Esophagus squamous epithelium (tissue), 5 donors: ENCODE measurements at places on chromosomes 13 and 19.

GRCh38 chr13:27772651-27773425 is 19.4 kb upstream of the GSX1 start:
- DNase-seq: no peak

- no peak for DNase-seq
These were observed 90.6 kb downstream of the KL start for GRCh38 chr13:33106656-33107360.

DNA sequence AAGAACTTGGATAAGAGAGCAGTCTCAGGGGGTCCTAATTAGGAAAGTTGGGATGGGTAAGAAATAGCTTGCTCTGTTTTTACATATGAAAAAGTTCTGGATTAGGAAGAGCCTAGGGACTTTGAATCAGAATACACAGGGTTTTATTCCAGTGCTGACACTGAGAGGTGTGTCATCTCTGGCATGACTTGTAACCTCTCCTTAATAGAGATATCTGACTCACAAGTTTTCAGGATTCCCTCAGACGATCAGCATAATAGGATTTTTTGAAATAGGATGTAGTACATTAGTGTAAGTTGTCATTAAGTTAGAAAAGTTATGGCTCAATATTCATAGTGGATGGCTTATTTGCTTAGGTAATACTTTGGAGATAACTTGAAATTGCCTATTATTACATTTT is 555.2 kb upstream of the MIR17HG start:
- DNase-seq: no peak

DNA sequence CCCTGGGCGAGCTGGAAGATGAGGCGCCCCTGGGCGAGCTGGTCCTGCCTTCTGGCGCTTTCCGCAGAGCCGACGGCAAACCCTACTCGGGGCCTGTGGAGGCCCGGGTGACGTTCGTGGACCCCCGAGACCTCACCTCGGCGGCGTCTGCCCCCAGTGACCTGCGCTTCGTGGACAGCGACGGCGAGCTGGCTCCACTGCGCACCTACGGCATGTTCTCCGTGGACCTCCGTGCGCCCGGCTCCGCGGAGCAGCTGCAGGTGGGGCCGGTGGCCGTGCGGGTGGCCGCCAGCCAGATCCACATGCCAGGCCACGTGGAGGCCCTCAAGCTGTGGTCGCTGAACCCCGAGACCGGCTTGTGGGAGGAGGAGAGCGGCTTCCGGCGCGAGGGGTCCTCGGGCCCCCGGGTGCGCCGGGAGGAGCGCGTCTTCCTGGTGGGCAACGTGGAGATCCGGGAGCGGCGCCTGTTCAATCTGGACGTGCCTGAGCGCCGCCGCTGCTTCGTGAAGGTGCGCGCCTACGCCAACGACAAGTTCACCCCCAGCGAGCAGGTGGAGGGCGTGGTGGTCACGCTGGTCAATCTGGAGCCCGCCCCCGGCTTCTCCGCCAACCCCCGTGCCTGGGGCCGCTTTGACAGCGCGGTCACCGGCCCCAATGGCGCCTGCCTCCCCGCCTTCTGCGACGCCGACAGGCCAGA is 6.3 kb downstream of the CILP2 start:
- no peak for DNase-seq

DNA sequence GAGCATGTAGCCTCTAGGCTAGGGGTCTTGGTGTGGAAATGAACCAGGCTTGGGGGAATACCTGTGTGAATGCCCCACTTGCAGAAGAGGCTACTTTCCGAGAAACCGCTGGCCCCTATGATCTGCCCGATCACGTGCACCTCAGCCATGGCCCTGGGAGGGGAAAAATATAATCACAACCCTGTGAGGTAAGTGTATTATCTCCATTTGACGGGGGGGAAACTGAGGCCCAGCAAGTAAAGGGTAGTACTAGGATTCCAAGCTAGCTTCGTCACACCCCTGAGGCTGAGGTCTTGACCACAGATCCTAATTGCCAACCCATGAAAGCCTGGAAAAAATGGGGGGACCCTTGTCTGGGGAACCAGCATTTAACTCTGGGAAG is 587 bp downstream of the B9D2 start:
- DNase-seq: no peak

- no peak for DNase-seq
These were observed 35.6 kb upstream of the ZNF507 start for GRCh38 chr19:32309711-32310390.

- no peak for DNase-seq
These were observed 149.3 kb downstream of the RGCC start for GRCh38 chr13:41606646-41607045.

DNA sequence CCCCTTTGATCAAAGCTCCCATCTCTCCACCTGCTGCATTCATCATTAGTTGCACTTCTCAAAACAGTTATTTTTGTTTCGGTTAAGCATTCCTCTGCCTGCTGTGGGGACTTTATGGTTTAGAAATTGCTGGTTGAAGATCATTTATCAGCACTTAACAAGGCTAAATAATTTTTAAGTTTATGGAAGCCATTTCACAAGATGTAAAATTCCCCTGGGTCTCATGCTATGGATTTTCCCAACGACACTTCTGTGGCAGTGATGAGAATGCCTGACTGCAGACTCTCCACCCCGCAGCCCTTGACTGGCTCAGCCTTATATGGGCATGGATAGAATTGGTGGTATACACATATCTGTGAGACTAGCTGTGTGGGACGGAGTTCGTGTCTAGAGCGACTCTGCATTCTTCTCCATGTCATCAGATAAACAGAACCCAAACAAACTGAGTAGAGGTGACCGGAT is 52.8 kb downstream of the COL4A2 start:
- DNase-seq: no peak

DNA sequence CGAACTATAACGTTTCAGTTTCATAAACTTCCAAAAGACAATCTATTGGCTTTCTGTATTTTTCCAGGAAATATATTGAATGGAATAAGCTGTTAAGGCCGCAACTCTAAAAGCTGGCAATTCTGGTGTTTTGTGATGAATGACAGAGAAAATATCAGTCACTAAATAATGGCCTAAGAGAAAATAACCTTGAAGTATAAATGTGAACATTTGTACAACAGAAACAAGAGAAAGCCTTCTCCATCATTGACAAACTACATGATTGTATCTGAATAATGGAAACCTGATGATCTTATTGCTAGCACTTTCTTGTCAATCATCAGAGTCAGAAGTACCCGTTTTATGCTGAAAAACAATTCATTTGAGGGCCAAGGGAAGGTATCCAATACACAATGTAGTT is 134.3 kb downstream of the TRPC4 start:
- DNase-seq: no peak

GRCh38 chr13:50126993-50127725 is 111.9 kb downstream of the KCNRG start:
- no peak for DNase-seq

DNA sequence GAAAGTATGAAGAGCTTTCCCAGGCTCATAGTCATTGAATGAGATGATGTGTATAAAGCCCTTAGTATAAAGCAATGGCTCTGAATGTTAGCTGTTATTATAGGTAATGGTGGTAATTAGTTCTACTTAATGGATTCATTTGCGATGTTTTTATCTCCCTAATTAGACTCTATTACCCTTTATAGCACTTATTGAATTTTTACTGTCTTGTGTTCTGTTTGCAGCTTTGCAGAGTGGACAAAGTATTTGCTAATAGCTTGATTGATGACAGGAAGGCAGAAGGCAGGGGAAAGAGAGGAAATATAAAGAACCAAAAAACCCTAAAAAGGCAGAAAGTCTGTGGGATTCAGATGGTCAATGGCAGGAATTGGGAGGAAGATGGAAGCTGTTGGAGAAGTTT is 524.4 kb upstream of the SPRY2 start:
- DNase-seq: no peak

DNA sequence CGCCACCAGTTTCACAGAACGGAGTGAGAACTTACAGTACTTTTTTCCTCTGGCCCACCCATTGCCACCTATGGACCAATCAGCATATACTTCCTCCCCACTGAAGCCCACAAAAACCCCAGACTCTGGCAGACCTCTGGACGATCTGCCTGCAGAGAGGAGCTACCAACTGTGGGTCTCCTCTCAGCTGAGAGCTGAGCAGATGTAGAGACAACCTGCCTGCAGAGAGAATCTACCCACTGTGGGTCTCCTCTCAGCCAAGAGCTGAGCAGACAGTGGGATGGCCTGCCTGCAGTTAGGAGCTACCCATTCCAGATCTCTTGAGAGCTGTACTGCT is 69.7 kb downstream of the PIBF1 start:
- DNase-seq: no peak

DNA sequence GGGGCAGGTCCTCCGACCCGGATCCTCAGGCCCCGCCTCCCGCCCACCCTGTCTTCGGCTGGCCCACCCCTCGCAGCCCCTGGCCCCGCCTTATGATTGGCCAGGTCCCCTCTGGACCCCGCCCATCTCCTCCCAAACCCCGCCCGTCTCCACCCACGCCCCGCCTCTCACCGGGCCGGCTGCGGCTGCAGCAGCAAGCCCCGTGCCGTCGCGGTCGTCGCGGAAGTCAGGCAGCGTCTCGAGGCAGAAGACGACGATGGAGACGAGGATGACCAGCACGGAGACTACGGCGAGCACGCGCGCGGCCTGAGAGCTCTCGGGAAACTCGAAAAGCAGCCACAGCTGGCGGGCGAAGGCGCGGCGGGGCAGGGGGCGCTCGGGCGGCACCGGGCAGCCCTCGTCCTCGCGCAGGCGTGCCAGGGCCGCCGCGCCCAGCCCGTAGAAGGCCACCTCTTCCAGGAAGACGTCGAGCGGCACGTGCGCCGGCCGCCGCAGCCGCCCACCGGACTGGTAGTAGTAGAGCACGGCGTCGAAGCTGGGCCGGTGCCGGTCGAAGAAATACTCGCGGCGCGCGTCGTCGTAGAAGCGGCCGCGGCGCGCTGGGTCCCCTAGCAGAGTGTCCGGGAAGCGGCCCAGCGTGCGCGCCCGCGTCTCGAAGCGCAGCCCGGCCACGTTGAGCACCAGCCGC is 495 bp downstream of the KCNA7 start:
- DNase-seq: no peak

- no peak for DNase-seq
These were observed 897 bp downstream of the GPR4 start for GRCh38 chr19:45601115-45601514.

GRCh38 chr19:55097864-55098715 is 19.3 kb downstream of the PPP1R12C start:
- DNase-seq: no peak

DNA sequence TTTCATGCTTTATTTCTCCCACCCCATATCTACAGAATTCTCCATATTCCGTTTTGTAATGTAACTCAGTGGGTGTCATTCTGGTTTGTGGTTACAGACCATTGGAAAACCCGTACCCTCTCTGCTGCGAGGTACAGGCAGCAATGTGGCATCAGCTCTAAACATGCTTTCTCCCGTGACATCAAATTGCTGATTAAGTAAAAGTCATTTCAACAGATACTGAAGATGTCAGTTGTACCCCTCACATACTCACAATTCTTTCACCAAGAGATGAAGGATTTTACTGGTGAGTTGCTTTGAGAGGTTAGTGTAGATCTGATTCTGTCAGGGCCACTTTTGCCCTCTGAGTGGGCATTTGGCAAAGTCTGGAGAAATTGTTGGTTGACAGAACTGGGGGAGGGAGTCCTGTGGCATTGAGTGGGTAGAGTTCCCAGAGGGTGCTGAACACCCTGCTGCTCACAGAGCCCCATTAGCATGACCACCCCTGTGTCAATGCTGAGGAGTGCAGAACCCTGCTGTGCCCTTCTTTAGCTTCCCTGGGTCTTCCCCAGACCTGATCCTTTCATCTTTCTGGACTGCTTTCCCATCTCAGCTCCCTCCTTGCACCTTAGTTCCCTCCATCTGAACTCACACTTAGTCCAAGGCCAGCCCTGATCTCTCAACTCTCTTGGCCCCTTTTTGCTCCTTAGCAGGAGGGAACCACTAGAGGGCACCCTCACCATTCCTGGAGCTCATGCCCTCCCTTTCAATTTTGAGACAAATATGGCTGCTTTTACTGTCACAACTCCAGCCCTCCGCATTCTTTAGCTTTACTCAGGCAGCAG is 39.9 kb upstream of the CEACAM8 start:
- DNase-seq: no peak

- DNase-seq: no peak
These were observed 85.2 kb downstream of the ATP11A start for GRCh38 chr13:112774829-112775565.

DNA sequence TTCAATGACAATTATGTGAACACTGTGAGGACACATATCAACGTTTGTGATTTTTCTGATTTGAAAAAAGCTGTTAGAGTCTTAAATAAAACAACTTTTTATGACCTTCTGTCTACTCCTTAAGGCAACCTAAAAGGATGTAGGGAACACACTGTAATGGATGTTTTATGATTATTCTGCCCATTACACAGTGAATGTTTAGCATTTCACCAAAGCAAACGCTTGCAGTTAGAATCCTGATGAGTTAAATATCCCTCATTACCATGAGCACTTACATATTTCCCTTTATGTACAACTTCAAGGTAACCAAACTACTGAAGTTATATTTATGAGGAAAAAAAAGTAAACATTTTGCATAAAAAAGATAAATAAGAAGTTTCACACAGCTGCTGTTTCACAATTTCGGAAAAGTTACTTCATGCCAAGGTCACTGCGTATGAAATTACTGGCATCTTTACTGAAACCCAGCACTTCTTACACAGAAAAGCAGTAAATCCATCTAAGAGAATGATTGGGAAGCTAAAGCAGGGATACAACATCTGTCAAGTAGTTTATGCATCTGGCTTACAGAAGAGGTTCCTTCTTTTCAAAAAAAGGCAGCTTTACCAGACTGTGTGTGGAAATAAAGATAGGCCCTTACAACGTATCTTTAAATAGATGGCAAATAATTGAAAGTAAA is 733.7 kb upstream of the ATXN8OS start:
- DNase-seq: no peak

- DNase-seq: no peak
These were observed 1227.9 kb upstream of the SPRY2 start for GRCh38 chr13:81568824-81569223.

DNA sequence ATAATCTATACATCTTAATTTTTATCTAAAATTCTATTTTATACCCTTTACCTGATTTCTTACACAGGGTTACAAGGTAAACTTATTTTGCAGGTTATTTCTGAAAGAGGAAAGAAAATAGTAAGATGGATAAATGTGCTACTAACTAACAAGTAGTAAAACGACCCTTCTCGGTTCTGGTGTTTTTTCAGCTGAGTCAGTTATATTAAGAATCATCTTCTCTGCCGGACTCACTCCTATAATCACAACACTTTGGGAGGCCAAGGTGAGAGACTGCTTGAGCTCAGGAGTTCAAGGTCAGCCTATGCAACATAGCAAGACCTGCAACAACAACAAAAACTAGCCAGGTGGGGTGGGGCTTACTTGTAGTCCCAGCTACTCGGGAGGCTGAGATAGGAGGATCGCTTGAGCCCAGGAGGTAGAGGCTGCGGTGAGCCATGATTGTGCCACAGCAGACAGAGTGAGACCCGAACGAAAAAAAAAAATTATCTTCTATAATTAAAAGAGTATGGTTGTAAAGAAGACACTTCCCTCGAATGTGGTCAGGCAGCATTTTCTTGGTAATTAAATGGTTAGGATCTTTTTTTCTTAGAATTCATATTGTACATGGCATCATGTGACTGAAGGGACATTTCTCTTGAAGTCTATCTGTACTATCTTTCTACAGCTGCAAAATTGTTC is 27.9 kb upstream of the RCBTB2 start:
- DNase-seq: no peak

- no peak for DNase-seq
These were observed 1.3 kb upstream of the RDH8 start for GRCh38 chr19:10011974-10012373.
